ENCODE measurements at places on chromosomes 1 and 21.

DNA sequence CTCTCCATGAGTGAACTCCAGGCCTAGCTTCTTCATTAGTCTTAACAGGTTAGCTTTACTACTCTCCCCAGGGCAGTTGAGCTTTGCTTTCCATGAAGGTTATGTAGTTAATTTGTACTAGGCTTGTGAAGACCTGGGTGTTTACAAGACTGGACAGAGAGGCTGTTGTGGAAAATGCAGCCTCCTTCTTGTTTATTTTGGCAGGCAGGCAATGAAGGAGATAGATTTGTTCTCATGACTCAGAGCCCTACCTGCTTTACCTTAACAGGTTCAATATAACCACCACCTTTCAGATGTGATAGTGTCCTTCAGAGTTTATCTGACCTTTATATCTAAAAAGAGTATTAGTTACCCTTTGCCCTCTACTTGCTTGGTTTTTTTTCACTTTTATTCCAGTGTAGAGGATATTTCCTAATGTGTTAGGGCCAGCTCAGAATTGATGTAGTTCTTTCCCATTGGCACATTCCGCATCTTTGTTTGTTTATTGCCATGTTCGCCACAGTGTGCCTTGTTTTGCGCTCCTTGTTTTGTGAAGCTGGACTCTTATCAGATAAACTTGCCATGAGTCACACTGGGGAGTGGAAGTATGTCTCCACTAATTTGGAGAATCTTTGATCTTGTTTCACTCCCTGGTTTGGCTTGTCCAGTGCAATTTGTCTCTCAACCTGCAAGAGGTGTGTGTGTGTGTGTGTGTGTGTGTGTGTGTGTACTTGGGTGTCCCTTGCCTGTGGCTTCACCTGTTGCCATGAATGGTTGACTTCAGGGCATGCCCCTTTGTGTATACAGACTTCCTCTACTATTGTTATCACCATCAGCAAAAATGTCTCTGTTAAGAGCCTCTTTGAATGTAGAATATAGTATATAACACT lies 87.4 kb upstream of the MACF1 start:
- no peak for DNase-seq

DNA sequence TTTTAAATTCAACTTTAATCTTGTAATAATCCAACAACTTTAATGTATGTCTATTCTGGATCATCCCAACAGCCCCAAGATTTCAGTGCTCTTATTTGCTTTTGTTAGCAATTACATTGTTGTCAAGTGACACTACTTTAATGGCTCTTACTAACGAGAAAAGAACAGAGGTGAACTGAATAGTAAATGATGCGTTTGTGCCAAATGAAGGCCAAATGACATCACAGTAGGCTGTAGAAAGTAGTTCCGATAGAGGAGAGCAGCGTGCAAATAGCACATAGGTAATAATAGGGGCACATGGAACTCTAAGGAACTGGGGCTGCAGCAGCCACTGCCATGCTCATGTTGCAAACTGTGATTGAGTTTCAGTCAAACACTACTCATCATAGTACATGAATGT lies 301.9 kb downstream of the LMX1A start:
- DNase-seq: no peak

GRCh38 chr1:75412616-75413015 lies 198.3 kb downstream of the SLC44A5 start:
- DNase-seq: no peak

- DNase-seq: peak; percentile 22
Observed at GRCh38 chr1:108080448-108080847, 115.5 kb upstream of the VAV3 start.

- DNase-seq: no peak
Observed at GRCh38 chr21:14492931-14493330, 53.2 kb downstream of the SAMSN1 start.

GRCh38 chr1:78468521-78468920 lies 22.3 kb upstream of the PTGFR start:
- no peak for DNase-seq

- peak; percentile 60 for DNase-seq
Observed at GRCh38 chr1:78650114-78650660, 556 bp downstream of the IFI44 start.

DNA sequence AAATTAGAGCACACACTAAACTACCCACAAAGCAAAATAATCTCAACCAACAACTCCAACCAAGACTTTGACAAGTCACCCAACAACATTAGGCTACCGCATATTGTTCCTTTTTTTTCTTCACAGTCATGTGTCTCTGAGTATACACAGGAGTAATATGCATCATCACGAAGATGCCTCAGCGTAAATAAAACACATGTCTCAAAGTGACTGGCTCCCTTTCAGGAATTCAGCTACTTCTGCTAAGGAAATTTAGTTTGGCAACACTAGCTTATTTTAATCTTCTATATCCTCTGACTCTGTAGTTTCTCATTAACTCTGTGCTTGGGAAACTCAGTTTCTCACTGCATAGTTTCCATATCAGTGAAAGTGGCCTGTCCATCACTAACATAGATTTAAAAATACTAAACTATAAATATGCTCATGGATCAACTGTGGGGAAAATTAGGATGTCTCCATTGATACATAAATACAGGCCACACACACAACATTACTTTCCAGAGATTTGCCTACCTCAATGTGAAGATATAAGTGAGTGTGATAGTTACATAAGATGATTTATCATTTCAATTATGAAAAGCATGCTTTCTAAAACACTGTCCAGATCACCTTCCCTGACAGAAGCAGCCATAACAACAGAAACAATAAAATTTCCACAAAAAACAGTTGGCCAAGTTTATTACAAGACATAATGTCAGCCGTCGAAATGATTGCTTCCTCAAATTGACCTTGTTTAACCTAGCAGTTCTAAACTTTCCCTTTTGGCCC lies 113.2 kb downstream of the PTGER3 start:
- DNase-seq: no peak

DNA sequence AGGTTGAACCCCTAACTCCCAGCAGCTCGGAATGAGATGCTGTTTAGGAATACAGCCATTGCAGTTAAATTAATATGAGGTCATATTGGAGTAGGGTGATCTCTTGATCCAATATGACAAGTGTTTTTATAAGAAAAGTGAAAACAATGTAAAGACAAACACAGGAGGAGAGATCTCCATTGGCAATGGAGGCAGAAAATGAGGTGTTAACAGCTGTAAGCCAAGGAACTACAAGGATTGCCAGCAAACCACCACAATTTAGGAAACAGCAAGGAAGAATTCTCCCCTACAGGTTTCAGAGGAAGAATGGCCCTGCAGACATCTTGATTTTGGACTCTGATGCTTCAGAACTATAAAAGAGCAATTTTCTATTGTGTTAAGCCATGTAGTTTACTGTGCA lies 774.3 kb downstream of the MRPL39 start:
- DNase-seq: no peak

DNA sequence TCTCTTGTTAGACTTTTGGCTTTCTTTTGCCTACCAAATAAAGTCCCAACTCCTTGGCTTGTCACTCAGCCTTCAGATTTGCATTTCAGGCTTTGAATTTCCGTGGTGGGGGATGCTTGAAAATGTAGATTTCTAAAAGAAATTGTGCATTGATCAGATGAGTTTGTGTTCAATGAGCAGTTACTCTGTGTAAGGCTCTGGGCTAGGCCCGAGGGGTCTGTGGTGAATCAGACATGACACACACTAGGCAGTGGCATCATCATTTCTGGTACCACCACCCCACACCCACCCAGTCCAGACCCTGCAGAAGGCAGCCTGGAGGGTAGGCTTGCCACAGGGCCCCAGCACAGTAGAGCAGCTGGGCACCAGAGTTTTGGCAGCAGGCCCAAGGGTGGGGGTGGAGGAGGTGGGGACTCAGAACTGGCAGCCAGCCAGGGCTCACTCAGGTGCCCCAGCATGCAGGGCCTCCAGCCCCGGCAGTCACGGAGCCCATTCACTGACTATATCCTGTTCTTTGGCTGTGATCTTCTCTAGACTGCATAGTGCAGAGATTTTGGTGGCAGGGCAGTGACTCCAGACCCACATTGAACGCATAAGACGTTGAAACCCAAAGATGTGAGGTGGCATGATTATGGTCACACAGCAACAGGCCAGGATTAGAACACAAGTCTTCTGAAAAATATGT lies 97.2 kb upstream of the ARTN start:
- peak; percentile 65 for DNase-seq

DNA sequence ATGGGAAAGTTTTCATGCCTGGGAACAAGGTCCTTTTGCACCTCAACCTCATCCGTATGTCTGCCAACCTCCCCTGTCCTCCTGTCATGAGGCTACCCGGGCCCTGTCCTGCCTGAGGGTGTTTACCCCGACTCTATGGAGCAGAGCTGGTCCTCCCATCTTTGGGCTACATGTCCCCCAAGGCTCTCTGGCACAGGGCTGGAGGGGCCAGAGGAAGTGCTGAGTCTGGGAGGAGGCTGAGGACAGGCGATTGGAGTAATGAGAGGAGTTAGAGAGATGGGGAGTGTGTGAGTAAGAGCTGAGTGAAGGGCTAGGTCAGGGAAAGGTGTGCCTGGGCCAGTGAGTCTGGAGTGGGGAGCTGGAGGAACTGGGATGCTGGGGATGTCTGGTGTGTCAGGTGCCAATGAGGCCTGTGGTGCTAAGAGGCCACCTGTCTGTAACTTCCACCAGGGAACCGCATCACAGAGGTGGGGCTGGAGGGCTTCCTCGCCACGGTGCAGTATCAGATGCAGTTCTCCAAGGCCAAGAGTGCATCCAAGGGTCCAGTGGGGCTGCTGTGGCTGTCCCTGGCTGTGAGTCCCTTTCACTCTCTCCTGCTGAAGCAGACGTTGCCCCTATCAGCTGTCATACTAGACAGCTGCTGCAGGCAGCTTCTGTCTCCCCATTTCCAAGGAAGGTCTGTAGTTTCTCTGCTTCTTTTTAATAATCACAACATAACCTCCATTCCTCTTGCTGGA lies 11.7 kb downstream of the LRRC71 start:
- no peak for DNase-seq

- DNase-seq: no peak
Observed at GRCh38 chr21:16438761-16439160, 709.0 kb downstream of the USP25 start.
